Kidney epithelial cell (primary cell): ENCODE measurements at places on chromosomes 11 and 22. TPM values are rescaled to one million over a fixed set of nuclear protein-coding genes. Genes with fewer than 3 reads are reported as not detected.

Gene OR9Q1
- not detected in 2 replicates for total RNA-seq

Gene PKDREJ
- total RNA-seq = not detected in 2 replicates

Gene FADS2
- 222 and 235 TPM in 2 replicates for total RNA-seq

Gene SNX32
- 1.4 and 1.9 TPM in 2 replicates for total RNA-seq

Gene PRDX5
- total RNA-seq = 489 and 562 TPM in 2 replicates
